NCI-H187 (cell line): ENCODE measurements at places on chromosomes 12 and 14.

- DNase-seq: no peak
Measured at GRCh38 chr12:2113119-2113912, 60.5 kb downstream of the CACNA1C start.

DNA sequence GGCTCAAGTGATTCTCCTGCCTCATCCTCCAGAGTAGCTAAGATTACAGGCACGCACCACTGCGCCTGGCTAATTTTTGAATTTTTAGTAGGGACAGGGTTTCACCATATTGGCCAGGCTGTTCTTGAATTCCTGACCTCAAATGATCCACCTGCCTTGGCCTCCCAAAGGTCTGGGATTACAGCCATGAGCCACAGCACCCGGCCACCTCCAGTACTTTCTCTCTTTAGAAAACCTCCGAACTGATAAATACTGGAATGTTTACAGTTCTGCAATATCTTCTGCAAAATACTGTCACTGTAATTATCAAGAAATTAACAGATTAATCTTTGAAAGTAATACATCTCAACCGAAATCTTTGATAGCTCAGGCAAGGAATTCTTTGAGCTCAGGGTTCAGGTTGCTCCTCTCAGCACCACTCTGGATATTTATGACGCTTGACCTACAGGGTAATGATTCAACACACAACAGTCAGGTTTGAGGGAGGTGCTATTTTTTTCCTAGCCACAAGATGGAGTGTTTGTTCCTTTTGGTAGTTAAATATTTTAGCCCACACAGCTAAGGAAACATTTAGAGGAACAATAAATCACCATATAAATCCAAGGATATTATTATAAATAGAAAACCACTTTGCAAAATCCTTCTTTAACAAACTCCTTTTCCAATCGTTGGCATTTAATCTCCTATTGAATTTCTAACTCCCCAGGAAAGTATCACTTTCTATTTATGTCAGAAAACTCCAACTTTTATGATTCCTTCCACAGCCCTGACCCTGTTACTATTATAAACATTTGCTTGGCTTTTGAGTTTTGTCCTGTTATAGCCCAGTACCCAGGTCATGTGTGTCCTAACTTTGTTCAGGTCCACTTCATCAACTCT lies 48.6 kb upstream of the GTF2A1 start:
- DNase-seq: peak; percentile 78

DNA sequence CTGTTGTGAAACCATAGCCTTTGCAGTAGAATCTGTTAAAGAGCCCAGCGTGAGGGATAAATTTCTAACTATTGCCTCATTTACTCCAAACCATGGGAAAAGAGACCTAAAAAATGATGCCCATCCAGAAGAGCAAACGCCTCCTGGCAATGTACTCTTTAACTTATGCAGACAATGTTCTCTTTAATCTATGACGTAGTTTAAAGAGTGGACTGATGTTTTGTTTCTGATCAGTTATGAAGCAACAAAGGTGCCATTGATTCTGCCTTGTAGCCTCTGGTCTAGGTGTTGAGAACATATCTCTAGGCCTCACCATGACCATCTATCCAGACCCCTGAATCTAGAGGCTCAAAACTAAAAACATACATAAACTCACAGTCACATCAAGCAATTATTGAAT lies 13.4 kb downstream of the SSTR1 start:
- no peak for DNase-seq

- DNase-seq: no peak
Measured at GRCh38 chr12:6340745-6341416, 995 bp downstream of the TNFRSF1A start.

- DNase-seq: no peak
Measured at GRCh38 chr14:49703965-49704364, 11.0 kb downstream of the KLHDC1 start.
